ENCODE measurements at places on chromosomes 1 and 21.

- no peak for DNase-seq
Observed at GRCh38 chr1:212864201-212864600, 6.1 kb downstream of the FLVCR1 start.

- peak; percentile 69 for DNase-seq
Observed at GRCh38 chr1:55636696-55637095, 421.5 kb upstream of the USP24 start.

DNA sequence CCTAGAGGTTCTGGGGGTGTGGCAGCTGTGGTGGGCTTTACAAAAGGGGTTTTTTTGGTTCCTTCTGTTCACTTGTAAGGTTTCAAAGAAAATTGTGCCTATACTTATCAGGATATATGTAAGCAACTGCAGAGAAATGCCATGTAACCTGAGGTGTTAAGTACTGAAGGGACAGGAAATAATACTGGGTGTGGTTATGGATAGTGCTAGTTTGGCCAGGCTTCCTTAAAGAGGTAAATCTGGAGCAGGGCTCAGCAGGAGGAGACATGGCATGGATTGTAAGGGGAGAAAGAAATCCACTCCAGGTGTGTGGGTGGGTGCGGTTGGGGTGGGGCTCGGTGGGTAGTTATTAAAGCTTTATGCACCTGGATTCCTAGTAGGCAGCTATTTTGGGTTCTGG, 28.3 kb downstream of the KIRREL1 start:
- DNase-seq: no peak

- no peak for DNase-seq
Observed at GRCh38 chr1:24540051-24540905, 15.6 kb upstream of the NCMAP start.

- DNase-seq: no peak
Observed at GRCh38 chr1:172661107-172661506, 2.2 kb downstream of the FASLG start.

GRCh38 chr1:30372792-30373433, 350.5 kb downstream of the MATN1 start:
- DNase-seq: no peak

- no peak for DNase-seq
Observed at GRCh38 chr1:171904778-171905450, 63.6 kb downstream of the DNM3 start.

DNA sequence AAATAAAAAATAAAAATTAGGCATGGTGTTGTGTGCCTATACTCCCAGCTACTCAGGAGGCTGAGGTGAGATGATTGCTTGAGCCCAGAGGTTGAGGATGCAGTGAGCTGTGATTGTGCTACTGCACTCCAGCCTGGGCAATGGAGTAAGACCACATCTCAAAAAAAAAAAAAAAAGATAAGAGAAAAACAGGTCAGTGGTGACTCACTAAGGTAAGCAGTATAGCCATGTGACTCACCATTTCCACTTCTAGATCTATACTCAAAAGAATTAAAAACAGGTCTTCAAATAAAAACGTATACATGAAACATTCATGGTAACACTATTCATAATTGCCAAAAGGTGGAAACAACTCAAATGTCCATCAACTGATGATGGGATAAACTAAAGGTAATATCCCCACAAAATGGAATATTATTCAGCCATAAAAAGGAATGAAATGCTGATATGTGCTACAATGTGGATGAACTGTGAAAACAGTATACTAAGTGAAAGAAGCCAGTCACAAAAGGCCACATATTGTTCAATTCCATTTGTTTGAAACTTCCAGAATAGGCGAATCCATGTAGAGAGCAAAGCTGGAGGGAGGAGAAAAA, 75.1 kb downstream of the ZNF281 start:
- peak; percentile 46 for DNase-seq

DNA sequence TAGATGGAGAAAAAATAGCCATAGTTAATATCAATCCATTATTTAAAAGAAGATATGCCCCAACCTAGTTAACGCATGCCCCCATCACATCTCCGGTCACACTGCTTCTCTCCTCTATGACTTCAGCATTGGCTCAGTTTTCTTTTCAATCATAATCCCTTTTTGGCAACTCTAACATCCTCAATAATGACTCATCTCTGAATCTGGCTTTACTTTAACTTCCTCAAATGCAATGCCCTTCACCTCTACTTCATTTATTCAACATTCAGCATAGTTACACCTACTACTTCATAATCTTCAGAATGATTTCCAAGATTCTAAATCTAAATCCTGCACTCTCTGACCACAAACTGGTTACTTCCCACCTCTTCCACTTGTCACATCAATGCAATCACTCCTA, 417.3 kb downstream of the USH2A start:
- DNase-seq: peak; percentile 16

DNA sequence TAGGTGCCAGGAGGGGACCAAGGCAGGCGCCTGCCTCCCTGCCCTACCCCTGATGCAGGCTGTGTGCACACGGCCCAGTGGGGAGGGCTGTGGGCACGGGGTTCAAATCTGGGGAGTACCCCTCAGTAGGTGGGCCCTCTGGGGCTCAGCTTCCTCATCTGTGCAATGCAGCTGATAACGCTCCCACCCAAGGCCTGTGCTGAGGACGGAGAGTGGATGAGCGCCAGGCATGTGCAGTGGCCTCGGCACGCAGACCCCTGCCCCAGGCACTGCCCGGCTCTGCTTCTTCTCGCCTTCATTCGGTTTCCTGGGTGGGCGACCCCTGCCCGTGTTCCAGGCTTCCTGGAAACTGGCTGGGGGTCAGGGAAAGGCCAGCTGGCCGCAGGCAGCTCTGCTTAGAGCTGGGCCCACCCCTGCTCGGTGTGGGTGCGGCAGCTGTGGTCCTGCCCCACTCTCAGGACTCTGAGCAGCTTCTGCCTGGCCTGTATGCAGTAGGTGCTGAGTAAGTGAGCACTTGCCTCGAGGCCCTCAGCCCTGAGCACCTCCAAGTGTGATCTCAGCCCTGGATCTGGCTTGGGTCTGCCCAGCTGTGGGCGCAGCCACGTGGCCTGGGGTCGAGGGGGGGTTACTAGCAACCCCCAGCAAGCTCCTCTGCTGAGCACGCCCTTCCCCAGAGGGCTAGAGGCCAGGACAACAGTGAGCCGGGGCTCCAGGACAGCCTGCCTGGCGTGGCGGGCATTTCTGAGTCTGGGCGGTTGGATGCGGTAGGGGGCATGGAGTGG, 11.9 kb upstream of the TNFRSF14 start:
- no peak for DNase-seq

DNA sequence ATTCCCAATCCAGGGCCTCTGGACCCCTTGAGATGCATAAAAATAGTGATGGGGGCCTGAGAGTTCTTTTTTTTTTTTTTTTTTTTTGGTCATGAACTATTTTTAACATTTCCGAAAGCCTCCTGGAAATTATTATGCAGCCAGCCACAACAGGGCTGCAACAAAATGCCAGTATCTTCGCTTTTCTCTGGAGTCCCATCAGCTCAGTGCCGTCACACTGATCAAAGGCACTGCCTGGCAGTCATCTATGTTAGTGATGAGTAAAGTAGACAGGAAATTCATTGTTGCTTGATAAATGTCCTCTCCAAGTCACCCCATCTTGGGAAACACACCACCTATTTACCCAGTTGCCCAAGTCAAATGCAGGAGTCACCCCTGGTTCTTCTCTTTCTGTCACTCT, 15.2 kb upstream of the PEF1 start:
- no peak for DNase-seq

DNA sequence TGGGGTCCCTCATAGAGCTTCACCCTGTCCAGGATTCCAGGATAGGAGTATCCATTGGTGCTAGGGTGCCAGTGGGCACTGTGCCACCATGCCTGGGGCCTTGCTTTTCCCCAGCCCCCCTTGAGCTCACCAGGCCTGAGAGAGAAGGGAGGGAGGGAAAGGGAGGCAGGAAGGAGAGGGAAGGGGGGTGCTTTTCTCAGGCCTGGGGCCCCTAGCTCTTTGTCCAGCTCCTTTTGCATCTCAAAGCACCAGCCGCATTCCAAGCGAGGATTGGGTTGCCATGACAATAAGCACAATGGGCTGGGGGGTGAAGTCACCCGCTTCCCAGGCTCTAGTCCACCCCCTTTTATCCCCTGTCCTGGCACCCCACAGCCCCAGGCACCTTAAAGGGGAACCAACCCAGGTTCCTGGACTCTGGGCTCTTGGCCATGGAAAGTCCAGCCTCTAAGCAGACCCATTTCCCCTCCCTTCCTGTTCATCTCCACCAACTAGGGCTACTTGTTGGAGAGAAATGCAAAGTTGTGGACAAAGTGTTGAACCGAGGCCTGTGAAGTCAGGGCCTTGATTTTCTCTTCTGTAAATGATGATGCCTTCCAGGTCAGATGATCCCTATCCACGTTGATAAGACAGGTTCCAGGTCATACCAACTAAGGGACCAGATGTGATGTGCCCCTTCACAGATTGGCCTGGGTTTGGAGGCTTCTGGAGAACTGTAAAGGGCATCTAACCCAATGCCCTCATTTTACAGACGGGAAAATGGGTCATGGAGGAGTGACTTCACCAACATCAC, 11.4 kb downstream of the THBS3 start:
- no peak for DNase-seq

Measured in ELR (cell line).